ENCODE measurements at places on chromosomes 7 and 10. TPM values are rescaled to one million over a fixed set of nuclear protein-coding genes. Genes with fewer than 3 reads are reported as not detected.

The INHBA gene
- total RNA-seq, result 0.42 TPM

The GALNT17 gene
- 0.37 TPM for total RNA-seq

The EMX2 gene
- total RNA-seq, result not detected

The ZKSCAN1 gene
- 133 TPM for total RNA-seq

The TNS3 gene
- total RNA-seq, result 62.3 TPM

The CYP26C1 gene
- total RNA-seq, result 0.14 TPM

The MEST gene
- 47.7 TPM for total RNA-seq

The CLRN3 gene
- 155 TPM for total RNA-seq

The EPO gene
- not detected for total RNA-seq

The SERPINE1 gene
- total RNA-seq, result 3.1 TPM

DNA sequence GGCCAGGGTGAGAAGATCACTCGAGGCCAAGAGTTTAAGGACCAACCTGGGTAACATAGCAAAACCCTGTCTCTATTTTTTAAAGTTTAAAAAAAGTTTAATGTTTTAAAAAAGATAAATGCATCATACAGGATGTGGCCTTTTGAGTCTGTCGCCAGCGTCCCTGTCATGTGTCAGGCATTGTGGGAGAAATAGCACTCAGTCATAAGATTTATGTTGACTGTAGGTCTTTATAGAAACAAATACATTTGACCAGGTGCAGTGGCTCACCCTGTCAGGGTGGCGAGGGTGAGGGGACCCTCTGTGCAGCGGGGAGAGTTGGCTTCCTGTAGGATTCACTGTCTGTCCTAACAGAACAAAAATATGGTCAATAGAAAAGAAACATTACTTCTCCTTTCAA, 63.5 kb upstream of the SH2B2 start:
- no peak for DNase-seq

- peak; percentile 63 for DNase-seq
Measured at GRCh38 chr10:29725133-29725720, 90.5 kb upstream of the SVIL start.

- DNase-seq, result no peak
Measured at GRCh38 chr10:60175441-60175971, 214.2 kb downstream of the ANK3 start.

GRCh38 chr10:53115660-53116059, 343.1 kb upstream of the MBL2 start:
- no peak for DNase-seq

- DNase-seq, result no peak
Measured at GRCh38 chr7:96211954-96212353, 109.9 kb downstream of the SLC25A13 start.

- DNase-seq, result no peak
Measured at GRCh38 chr10:71265201-71265575, 52.8 kb downstream of the UNC5B start.

DNA sequence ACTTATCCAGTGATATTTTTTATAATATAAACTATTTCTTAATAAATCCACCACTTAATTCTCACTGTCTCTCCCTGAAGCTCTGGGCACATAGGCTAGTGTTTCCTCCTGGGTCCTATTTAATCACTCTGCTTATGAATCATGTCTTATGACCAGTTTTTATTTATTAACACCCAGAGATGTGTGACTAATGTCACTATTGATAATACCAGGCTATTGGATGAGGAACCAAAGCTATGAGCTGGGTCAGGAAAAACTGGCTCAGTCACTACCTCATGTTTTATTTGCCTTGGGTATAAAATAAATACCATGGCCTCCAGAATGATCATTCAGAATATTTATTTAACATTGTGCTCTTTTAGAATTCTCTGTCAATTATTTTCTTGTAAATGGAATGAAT, 5.2 kb downstream of the SEMA3E start:
- DNase-seq, result no peak

DNA sequence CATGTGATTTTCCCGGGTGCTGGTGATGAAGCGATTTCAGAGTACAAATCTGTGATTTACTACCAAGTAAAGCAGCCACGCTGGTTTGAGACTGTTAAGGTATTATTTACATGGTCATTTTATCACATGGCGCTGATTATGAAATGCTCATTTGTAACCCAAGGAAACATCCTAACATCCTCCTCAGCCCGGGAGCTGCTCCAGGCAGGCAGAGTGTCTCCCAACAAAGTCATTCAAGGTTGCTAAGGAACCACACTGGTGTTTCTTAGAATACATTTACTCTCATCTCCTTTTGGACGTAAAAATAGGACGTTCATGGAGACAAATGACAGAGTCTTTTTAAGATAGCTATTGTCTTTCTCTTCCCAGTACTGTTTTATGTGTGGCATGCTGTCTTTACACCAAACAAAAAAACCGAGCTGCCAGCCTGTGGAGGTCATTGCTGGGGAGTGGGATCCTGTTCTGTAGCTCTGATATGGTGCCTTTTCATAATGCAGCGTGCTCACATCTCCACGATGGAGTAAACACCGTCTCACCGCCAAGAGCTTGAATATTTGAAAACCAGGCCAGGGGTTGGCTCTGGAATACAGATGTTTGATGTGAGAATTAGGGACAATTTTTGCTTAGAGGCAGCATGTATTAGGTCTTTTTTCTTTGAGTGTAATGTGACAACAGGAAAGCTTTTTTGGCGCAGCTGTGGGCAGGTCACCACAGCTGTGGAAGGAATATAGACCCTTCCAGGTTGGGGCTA, 119.6 kb downstream of the DOCK1 start:
- no peak for DNase-seq
